Hindlimb muscle (tissue), 1 donor: ENCODE measurements at places on chromosomes 1 and 21. TPM values are rescaled to one million over a fixed set of nuclear protein-coding genes. Genes with fewer than 3 reads are reported as not detected.

DNA sequence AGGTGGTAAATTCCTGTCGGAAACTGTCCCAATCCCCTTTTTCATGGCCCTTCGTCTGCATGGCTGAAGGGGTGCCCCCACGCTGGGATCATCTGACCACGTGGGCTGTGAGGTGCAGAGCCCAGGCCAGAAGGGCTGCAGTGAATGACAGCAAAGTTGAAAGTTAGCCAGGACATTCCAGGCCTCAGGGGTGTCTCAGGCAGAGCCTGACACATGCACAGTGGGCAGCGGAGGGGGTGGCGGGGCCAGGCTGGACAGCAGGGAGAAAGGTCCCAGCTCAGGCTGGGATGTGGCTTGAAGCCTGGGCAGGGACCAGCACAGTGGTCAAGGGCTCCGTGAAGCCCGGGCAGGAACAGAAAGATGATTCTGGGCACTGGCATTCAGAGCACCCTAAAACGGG lies 49.6 kb downstream of the GRIK3 start:
- no peak for DNase-seq

- DNase-seq = no peak
These were observed 266.2 kb downstream of the FOXD2 start for GRCh38 chr1:47703981-47704596.

DNA sequence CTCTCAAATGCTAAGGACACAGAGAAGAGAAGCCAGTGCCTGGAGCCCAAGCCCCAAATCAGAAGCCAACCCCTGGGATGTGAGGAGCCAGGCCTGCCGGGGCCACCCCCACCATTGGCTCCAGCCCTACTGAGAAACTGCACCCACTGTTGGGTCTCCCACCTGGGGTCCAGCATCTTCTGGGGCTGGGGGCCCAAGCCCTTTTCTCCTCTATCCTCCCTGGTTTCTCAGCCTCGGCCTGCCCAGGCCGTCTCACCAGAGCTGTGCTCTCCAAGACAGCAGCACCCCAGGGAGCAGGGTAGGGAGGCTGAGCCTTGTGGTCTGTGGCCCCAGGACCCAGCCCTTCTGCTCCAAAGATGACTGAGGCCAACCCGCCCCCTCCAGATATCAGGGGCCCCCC lies 37.9 kb downstream of the SDC3 start:
- DNase-seq = no peak

Gene KIF26B
- 0.99 TPM for polyA plus RNA-seq
